ENCODE measurements at places on chromosomes 1 and 21.

- DNase-seq: no peak
Measured at GRCh38 chr1:88463401-88463985, 220.6 kb upstream of the PKN2 start.

DNA sequence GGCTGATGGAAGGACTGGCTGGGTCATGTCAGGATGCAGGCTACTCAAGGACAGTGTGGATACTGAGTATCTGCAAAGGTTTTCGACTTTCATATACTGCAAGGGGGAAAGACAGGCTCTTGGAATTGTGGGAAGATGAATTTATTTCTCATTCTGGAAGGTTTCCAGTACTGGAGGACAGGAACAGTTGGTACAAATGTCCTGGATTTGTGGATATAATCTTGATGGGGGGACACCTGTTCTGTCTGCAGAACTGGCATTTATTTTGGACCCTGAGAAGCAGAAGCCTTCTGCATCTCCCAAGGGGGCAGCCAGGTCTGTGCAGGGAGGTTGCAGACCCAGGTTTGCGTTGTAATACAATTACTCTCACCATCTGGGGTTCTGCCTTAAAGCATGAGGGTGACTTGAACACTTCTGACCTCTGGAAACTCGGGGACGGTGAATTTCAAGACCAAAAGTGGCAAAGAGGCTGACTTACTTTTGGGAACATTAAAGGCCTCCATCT is 65.8 kb downstream of the NOS1AP start:
- no peak for DNase-seq

DNA sequence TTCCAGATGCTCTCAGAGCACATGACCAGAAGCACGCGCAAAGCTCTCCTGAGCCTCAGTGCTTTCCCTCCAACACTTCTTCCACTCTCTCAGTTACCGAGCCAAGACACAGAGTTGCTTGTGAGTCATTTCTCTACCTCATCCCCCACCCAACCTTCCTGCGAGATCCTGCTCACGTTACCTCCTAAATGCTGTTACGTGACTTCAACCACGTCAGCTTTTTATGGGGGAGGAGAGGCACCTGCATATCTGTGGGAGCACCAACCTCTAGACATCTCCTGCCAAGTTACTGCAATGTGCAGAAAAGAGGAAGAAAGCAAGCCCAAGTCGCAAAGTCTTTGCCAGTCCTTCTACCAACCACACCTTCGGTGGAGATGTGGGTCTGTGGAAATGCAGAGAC is 27.2 kb upstream of the ERG start:
- no peak for DNase-seq

DNA sequence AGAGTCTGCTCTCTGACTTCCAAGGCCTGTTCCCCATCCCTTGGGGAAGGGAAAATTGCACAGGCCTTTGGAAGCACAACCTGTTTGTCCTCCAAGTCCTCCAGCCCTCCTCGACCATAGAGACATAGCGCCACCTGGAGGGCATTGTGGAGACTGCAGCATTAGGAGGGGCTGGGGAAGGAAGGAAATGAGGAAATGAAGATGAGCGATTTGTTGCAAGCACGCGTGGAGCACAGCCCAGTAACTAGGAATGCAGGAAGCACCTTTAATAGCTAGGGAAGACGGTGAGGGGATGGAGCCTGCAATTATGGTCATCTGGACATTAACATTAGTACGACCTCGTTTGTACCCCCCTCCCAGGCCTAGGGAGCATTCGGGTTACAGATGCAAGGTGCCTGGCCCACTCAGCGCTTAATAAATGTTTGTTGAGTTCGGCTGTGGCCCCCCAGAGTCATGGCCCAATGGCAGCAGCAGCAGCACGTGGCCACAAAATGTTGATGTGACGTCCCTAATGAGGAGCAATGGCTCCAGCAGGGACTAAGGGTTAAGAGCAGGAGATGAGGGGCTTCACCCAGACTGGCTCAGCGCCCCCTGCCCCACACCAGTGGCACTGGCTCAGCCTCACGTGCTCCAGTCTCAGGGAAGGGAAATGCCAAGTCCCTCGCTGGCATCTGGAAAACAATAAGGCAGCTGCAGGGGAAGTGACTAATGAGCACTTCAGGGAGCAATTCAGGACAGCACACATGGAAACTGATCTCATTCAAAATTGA is 8.0 kb upstream of the CAMK2N1 start:
- peak; percentile 27 for DNase-seq

DNA sequence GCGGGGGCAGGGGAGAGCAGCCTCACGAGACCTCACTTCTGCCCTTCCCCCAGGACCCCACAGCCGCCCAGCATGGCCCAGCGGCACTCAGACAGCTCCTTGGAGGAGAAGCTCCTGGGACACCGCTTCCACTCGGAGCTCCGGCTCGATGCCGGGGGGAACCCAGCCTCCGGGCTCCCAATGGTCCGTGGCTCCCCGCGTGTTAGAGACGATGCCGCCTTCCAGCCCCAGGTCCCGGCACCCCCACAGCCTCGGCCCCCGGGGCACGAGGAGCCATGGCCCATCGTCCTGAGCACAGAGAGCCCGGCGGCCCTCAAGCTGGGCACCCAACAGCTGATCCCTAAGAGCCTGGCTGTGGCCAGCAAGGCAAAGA is 8.5 kb downstream of the ARHGEF16 start:
- DNase-seq: no peak

DNA sequence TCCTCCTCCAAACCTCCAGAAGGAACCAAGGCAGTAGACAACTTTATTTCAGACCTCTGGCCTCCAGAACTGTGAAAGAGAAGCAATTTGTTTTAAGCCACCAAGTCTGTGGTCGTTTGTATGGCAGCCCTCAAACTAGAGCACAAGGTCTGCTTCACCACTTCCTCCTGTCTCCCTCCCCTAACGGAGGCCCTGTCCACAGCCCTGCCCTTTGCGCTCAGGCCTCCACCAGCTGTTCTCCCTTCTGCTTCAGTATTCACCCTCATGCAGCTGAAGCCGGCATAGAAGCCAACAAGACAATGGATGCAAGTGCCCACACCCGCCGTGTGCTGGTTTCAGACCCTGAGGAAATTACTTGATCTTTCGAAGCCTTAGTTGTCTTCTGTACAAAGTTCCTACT is 364.1 kb downstream of the HHAT start:
- DNase-seq: no peak

DNA sequence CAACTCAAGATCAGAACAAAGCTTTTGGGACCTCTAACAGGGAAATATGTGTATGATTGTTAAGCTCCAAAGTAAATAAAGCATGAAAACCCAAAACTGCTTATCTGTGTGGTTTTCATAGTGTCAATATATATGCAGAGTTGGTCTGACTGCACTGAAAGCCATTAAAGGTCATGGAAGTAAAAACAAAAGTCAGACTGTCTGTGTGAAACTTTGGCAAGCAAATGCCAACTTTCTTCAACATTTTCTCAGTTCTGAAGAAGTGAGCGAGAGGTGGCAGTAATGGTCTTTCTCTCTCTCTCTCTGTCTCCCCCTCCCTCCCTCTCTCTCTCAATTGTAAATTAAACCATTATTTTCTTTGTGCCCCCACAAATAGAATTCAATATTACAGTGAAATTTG is 100.1 kb upstream of the S1PR1 start:
- DNase-seq: no peak

DNA sequence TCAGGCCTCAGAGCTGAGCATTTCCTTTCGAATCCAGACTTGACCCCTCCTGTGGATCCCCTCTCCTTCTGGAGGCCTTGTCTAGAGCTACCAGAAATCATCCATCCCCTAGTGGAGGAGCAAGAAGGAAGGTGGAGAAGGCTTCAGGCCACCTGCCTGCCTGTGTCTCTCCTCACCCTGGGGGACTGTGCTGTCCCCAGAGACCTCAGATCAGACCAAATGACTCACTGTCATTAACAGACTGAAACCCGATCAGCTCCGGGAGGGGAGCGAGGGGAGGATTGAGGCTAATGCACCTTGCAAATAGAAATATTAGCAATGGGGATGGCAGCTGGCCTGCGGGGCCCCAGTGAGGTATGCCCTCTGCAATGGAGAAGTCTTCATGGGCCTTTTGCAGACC is 2.1 kb downstream of the MYBPH start:
- no peak for DNase-seq

DNA sequence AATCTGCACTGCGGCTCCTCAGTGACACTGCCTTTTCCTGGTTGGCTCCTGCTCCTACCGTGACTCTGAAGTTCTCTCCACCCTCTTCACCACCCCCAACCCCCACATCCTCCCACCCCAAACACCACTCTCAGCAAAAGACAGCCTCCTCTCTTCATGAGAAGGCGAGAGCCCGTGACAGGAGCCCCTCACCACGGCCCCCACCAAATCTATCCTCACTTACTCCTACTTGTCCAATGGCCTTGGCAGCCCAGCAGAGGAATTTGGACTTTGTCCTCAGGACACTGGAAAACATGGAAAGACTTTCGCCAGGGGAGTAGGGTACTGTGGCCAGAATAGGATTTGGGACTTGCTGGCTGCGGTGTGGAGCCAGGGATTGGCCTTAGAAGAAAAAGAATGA is 6.9 kb downstream of the TMEM125 start:
- DNase-seq: no peak

GRCh38 chr1:112929979-112930378 is 26.0 kb downstream of the SLC16A1 start:
- DNase-seq: no peak

GRCh38 chr1:38644092-38644491 is 215.5 kb downstream of the RRAGC start:
- no peak for DNase-seq

- no peak for DNase-seq
Measured at GRCh38 chr1:8396786-8397406, 79.0 kb downstream of the SLC45A1 start.

DNA sequence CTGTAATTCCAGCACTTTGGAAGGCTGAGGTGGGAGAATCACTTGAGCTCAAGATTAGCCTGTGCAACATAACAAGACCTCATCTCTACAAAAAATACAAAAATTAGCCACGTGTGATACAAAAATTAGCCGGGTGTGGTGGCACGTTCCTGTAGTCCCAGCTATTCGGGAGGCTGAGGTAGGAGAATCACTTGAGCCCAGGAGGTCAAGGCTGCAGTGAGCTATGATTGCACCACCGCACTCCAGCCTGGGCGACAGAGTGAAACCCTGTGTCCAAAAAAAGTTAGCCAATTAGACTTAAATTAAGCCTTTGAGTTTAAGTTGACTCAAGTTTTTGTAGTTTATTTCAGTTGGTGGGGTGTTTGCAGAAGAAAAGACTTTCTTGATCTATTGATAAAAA is 11.8 kb downstream of the CXADR start:
- DNase-seq: no peak

GRCh38 chr1:211521102-211521815 is 29.3 kb upstream of the RD3 start:
- DNase-seq: no peak

DNA sequence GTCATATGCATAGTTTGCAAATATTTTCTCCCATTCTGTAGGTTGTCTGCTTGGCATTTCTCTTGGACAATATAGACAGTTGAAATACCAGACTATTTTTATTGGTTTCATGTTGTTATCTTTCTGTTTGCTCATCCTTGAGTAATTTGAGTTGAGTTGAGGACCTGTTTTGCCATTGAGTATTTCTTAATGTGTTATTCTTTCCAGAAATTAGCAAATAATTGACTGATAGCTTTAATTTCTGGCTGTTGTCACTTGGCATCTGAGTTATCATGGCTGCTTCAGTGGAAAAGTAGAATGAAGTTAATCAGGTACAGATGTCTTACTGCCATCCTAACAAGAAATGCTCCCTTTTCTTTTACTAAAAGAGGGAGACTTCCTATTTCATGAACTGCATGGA is 264.8 kb upstream of the DUSP10 start:
- DNase-seq: no peak

All from NCI-H2081 treated with DMSO at 0.1 percent for 48 hours (cell line).